ENCODE measurements at places on chromosomes 16 and 17.

DNA sequence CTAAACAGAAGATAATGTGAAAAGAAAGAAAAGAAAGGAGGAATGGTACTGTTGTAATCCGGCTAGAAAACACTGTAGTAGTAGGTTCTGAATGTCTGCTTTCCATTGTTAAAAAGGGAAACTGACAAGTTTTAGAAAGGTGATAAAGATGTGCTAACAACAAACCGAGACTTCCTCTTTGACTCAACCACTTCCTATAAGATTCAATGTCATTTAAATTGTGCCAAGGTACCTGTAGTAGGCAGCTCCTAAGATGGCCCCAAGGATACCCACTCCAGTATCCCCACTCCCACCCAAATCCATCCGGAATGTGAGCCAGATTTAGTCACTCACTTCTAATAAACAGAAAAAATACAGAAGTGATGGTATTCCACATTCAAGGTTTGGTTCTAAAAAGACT is 31.2 kb downstream of the XYLT1 start:
- H3K27me3 ChIP-seq = no peaks in the 10 kb centered on the region
- no peaks in the 10 kb centered on the region for H3K36me3 ChIP-seq
- H3K27ac ChIP-seq = no peak overlapping the region

DNA sequence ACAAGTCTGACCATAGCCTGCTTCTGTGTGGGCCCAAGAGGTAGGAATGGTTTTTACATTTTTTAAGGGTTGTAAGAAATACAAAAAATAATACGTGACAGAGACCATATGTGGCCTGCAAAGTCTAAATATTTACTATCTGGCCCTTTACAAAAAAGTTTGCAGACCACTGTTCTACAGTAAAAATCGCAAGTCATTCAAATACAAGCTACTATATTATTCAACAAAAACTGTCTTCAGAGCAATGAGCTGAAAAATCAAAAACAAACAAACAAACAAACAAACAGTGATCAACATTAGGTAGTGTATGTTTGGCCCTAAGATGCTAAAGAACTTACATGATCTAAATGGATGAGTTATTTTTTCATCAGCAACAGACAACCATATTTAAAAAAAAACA is 32.5 kb downstream of the IKZF3 start:
- H3K27me3 ChIP-seq = no peaks in the 10 kb centered on the region
- H3K36me3 ChIP-seq = peaks cover 20% of the 10 kb centered on the region
- no peak overlapping the region for H3K4me3 ChIP-seq
- no peaks in the 10 kb centered on the region for H3K4me1 ChIP-seq
- DNase-seq = no peak

GRCh38 chr16:10514369-10515055 is 65.9 kb downstream of the EMP2 start:
- no peaks in the 10 kb centered on the region for H3K27me3 ChIP-seq
- no peaks in the 10 kb centered on the region for H3K36me3 ChIP-seq
- no peak for DNase-seq
- no peak overlapping the region for H3K27ac ChIP-seq
- H3K4me3 ChIP-seq = no peak overlapping the region
- peaks cover 9% of the 10 kb centered on the region for H3K4me1 ChIP-seq

DNA sequence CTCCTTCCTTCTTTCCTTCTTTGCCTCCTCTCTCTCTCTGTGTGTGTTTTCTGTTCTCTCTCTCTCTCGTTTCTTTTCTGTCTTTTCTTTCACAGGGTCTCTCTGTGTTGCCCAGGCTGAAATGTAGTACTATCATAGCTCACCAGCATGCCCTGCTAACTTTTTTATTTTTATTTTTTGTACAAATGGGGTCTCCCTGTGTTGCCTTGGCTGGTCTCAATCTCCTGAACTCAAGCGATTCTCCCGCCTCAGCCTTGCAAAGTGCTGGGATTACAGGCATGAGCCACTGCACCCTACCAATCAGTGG is 1.5 kb downstream of the SLC5A11 start:
- H3K36me3 ChIP-seq = no peaks in the 10 kb centered on the region
- H3K4me1 ChIP-seq = no peaks in the 10 kb centered on the region
- H3K27ac ChIP-seq = no peak overlapping the region
- no peaks in the 10 kb centered on the region for H3K27me3 ChIP-seq
- no peak overlapping the region for H3K4me3 ChIP-seq

DNA sequence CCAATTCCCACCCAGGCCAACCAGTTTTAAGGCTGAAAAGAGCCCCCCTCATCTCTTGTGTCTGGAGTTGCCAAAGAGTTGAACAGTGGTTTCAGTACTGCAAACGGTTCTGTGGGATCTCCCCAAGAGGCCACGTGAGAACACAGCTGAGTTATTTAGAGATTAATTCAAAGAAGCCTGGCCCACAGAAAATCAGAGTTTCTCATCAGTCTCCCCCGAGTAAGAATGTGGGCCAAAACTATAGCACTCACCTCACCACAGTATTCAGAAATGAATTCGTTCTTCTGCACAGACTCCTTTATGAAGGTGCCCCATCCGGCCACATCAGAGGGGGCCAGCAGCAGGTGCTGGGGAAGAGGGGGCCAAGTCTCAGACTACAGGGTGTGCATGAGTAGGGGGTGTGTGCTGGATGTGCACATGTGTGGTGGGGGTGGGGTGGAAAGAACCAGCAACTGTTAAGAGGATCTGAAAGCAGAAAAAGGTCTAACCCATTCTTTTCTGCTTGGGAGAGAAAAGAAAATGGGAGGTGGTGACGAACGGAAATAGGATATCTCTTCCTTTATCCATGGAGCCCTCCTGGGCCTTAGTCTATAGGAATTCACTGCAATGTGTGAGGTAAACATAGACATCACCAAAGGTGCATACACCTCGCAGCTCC is 22.6 kb downstream of the CNTNAP1 start:
- peaks cover 32% of the 10 kb centered on the region for H3K4me1 ChIP-seq
- DNase-seq = no peak
